MCF 10A (cell line): ENCODE measurements at places on chromosomes 12 and 14.
A peak's percentile ranks its signal among the peaks of the same experiment; 100 is the strongest.

GRCh38 chr12:54958048-54958658 is 26.4 kb downstream of the TESPA1 start:
- DNase-seq: peak; percentile 71

GRCh38 chr12:25651931-25652330 is 98.8 kb upstream of the LMNTD1 start:
- no peak for DNase-seq

DNA sequence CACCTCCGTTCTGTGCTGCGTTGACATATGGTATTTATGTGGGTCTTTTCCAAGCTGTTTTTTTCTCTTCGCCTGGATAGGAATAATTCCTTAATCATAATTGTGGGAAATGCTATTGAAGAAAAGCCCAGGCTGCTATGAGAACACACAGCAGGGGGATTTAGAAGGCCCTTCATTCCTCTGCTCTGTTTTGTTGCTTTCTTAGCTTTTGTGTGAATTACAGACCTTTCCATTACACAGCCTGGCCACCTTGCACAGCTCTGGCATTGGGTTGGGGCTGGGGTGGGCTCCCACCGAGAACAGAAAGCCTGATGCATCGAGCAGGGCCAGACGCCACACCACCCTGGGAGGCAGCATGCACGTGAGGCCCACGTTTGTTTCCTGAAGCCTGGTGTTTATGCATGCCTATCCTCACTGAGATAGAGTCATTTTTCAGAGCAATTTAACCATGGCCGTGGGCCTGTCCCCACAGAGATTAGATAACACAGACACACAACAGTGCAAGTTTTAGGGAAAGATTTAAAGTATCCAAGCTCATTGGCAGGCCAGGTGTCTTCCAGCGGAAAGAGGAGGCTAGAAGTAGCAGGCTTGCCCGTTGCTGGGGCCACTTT is 287.6 kb upstream of the PWP1 start:
- DNase-seq: no peak

DNA sequence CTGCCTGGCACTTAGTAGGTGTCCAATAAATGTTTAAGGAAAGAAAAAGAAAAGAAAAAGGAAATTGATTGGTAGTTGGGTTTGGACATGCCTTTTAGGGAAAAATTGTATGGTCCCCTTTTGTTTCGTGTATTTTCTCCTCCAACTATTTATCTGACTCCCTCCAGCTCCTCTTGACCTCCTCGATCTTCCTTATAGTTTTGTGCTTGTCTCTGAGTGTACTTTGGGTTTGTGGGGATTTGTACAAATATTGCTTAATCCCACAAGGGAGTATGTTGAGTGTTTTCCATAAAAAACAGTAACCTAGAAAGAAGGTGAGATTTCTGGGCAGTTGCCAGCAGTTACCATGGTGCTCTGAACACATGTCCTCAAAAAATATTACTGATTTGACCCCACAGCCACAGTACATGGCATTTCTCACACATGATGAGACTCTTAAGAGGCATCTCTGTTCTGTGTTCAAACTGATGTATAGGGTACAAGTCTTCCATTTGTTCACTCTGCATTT is 15.7 kb downstream of the PLEKHG7 start:
- DNase-seq: peak; percentile 17

GRCh38 chr12:49702676-49703215 is 4.5 kb downstream of the FMNL3 start:
- no peak for DNase-seq

GRCh38 chr12:100185361-100185894 is 15.2 kb upstream of the ACTR6 start:
- DNase-seq: no peak

- DNase-seq: no peak
Observed at GRCh38 chr12:63321373-63321772, 170.4 kb upstream of the AVPR1A start.

GRCh38 chr12:38374751-38375150 is 58.2 kb downstream of the ALG10B start:
- no peak for DNase-seq

- peak; percentile 11 for DNase-seq
Observed at GRCh38 chr14:67620217-67620785, 581 bp downstream of the ARG2 start.
